ENCODE measurements at places on chromosomes 1 and 21.

- no peak for DNase-seq
Observed at GRCh38 chr1:183246436-183246835, 60.4 kb downstream of the LAMC2 start.

- no peak for DNase-seq
Observed at GRCh38 chr1:7929637-7930036, 11.0 kb downstream of the TNFRSF9 start.

- no peak for DNase-seq
Observed at GRCh38 chr1:228340686-228341449, 65.8 kb downstream of the TRIM11 start.

DNA sequence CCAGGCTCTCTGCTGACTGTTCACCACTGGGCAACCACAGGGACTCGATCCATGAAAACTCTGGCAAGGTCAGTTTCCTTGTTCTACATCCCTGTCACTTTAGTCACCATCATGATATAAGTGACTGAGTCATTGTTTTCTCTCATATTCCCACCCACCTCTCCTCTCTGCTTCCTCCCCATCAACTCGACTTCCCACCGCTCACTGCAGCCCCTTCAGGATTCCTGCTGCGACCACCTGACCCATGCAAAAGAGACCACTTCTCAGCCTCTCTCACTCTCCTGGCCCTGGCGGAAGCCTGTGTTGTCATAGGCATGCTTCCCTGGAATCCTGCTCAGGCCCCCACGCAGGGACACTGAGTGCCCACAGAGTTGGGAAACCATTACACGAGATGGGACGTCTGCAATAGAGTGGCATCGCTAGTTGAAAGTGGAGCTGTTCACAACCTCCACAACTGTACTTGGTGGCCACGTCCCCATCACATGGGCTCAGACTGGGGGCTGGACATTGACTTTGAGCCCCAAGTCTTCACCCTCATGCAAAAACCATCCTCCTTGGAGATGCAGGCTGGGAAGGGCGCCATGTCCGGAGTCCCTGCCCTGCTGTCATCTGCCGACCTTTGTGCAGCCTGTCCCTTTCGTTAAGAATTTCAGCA lies 1.8 kb upstream of the TFF2 start:
- no peak for DNase-seq

- DNase-seq: no peak
Observed at GRCh38 chr1:18722270-18722669, 91.6 kb downstream of the PAX7 start.

DNA sequence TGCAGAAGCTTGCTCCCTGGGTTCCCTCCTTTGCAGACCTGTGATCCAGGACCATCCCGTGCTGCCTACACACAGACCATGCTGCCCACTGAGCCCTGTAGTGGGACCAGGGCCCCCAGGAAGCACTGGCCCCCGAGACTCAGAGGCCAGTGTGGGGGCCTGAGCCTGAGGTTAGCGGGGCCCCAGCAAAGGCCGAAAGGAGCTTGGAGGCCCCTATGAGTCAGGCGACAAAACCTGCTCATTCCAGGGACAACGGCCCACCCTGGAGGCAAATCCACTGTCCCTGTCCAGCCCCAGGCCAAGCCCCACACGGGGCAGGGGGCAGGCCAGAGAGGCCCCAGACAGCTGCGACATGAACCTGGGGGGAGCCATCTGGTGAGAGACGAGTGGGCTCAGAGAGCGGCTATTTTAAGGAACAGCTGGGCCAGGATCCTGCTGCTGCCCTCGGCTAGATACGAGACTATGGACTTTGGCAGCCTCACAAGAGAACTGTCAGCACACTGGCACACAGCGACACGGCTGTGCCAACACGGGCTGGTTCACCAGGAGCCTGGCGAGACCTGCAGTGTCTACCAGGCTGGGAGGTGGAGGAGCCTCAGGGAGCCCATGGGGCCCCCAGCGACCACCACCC lies 74.7 kb downstream of the ARHGEF16 start:
- no peak for DNase-seq

DNA sequence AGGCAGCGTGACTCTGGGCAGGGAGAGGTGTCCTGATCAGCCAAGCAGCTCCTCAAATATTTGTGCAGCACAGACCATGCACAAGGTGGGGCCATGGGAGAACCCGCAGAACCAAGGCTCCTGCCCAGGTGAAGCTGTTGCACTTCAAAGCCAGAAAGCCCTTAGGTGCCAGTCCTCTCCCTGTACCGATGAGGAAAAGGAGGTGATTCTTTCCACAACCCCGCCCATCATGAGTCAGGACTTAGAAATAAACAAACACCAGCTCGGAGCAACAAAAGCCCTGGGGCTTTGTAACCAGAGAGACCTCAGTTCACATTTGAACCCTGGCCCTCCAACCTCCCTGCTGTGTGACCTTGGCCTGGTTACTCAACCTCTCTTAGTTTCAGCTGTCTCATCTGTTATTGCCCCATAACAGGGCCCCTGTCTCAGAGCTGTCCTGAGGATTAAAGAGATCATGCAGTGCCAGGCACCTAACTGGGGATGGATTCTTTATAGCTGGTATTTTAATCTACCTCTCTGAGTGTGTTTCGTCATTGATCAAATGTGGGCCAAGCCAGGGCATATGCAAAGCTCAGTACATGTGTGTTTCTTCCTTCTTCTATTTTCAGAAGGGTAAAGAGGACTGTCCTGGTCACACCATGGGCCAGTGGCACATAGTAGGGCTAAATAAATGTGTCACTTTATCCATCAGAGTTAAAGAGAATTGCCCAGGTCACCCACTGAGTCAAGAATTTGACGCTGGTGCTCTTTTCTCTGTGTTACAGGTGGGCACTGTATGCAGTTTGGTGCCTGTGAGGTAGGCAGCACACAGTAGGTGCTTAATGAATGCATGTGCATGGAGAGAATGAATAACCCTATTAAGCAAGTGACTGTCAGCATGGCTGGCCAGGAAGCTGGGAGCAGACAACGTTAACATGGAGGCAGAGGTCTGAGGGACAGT lies 1.4 kb downstream of the LDLRAD1 start:
- DNase-seq: peak; percentile 38

DNA sequence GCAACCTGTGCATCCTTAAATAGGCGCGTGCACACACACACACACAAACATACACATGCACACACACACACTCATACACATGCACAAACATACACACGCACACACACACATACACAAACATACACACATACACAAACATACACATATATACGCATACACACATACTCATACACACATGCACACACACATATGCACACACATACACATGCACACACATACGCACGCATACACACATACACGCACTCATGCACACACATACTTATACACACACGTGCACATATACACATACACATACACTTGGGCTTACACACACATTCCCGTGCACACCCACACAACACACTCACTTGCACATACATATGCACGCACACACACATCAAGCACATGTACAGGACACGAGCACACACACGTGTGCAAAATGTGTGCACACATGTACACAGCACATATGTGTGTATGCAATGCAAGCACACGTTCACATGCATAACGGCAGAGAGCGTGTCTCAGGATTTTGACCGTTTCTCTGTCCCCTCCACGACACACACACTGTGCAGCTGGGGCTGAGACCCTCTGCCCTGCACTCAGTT lies 84.5 kb downstream of the SIK1 start:
- no peak for DNase-seq

- no peak for DNase-seq
Observed at GRCh38 chr21:36113647-36114428, 21.0 kb upstream of the CBR3 start.

- DNase-seq: no peak
Observed at GRCh38 chr1:103109311-103109920, 1.1 kb upstream of the COL11A1 start.

DNA sequence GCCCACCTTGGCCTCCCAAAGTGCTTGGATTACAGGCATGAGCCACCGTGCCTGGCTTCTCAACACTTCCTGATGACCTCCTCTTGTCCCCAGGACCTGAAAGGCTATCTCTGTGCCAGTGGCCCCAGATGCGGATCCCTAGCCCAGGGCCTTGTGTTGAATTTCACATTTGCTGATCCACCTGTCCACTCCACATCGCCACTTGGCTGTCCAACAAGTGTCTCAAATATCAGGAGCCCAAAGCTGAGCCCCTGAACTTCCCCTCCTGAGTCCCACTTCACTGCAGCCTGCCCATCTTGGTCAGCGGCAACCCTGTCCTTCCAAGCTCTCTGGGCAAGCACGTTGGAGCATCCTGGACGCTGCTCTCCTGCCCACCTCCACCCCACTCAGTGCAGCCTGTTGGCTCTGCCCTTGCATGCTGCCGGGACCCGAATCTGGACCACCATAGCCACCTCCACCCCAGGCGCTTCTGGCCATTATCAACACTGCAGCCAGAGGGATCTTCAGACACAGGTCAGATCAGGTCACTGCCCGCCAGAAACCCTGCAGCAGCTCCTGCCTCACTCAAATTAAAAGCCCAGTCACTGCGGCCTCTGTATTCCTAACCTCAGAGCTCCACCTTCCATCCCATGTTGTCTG lies 352.5 kb upstream of the VAMP3 start:
- DNase-seq: no peak

DNA sequence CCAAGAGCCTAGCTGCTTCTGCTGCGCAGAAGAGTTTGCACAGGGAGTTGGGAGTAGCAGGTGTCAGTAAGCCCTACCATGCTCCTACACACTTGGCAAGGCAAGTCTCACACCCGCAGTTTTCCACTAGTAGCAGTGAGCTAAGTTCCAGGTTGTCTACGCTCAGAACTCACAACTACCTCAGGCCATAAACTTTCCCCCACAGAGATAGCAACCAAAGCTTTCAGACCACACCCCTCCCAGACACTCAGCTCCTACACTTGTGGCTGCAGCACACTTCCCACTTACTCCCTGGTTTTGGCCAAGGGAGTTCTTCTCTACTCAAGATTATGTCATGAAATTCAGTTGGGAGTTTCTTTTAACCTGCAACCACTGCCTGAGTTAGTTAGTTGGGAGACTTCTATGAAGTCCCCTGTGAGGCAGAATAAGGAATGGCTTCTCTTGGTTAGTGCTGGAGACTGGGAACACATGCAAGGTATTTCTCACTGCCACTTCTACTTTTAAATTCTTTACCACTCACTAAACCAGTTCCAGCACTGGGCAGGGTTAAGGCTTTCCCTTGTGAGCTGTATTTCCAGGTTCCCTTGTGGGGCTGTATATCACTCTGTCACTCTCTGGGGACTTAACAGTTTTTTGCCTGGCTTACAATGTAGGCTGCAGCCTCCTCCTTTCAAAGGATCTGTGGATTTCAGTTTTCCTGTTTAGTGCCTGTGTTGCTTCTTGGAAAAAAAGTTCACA lies 18.3 kb upstream of the MAB21L3 start:
- no peak for DNase-seq

GRCh38 chr1:9438431-9439073 lies 100.7 kb upstream of the SLC25A33 start:
- DNase-seq: peak; percentile 80

DNA sequence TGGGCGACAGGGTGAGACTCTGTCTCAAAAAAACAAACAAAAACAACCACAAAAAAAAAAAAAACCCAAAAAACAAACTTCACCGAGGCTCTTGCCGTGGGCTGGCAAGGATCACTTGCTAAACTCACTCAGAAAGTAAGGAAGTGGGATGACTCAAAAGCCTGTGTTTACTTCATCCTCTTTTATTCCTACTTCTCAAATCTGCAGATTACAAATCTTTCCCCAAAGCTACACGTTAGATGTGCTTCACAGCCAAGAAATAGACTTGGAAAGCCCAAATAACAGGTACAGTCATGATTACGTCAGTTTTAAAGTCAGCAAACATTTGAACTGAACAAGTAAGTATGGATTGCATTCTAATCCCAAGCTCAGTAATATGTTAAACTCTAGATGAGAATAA lies 359.3 kb downstream of the ADGRL2 start:
- no peak for DNase-seq

GRCh38 chr1:159474926-159475325 lies 35.4 kb downstream of the OR10J1 start:
- no peak for DNase-seq

GRCh38 chr1:68183895-68184294 lies 48.4 kb downstream of the WLS start:
- no peak for DNase-seq

GRCh38 chr1:92739669-92740524 lies 45.0 kb downstream of the EVI5 start:
- no peak for DNase-seq

- no peak for DNase-seq
Observed at GRCh38 chr21:27406300-27407009, 439.6 kb upstream of the ADAMTS5 start.

DNA sequence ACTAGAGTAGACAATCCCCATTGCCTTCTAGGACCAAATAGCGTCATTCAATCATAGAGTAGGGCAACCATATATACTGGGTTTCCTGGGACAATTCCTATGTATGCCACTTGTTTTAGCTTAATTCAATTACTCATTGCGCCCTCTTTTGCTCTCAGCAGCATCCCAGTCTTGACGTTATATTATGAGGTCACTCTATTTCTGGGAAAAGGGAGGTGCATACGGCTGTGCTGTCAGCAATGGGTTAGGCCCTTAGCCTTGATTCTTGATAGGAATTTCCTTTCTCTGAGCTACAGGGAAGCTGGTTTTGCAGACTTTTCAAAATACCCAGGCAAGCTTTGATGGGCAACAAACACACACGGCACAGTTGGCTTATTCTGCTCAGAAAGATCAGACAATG lies 4.4 kb upstream of the KAZN start:
- DNase-seq: no peak

DNA sequence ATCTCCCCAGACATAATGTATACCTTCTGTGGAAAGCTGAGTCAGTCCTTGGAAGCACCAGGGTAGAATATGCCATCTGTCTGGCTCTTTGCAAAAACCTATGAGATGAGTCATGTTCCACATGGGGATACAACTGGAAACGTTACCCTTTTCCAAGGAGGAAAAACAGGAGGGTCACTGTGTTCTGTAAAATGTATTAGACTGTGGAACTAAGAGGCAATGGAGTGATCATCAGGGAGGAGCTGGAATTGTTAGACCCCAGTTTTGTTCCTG lies 16.1 kb upstream of the PSMD4 start:
- DNase-seq: peak; percentile 58

DNA sequence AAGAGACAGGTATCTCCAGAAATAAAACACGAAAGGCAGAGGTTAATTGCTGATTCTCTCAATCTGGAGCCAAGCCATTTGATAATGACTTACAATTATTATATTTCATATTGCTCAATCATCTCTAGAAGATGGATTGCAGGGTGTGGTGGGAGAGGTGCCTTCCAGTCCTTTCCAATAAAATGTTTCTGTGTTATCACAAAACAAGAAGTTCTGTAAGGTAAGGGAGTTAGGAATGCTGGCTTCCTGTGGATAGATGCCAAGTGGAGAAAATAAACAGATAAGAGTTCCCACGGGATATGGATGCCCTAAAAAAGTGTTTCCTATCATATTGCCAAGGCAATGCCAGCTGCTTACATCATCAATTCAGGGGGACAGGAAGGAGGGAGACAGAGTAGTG lies 7.2 kb upstream of the CCN1 start:
- DNase-seq: no peak
